Fibroblast of skin of left biceps (primary cell): ENCODE measurements at places on chromosomes 13 and 19.

- DNase-seq = no peak
Observed at GRCh38 chr19:45660636-45661035, 7.4 kb upstream of the GIPR start.

DNA sequence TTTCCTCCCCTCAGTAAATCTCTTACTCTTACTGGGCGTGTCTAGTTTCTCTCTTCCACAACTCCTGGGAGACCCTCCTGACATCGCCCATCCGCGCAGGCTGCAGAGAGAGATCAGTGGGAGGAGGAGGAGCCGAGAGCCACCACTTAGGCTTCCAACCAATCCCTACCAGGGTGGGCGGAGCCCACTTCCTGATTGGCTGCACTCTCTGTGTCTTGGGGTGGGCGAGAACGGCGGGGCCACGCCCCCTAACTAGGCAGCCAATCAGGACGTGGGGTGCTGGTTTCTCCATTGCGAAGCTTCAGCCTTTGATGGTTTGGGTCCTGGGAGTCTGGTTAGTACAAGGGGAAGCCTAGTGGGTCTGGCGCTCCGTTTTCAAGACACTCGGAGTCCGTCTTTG lies at the start of gene PMIS2:
Gene PMIS2 (plus strand): TSS at position 326 of the 400 bp plus-strand sequence. CDS start 87 bp downstream, outside the sequence.
- no peak for DNase-seq

DNA sequence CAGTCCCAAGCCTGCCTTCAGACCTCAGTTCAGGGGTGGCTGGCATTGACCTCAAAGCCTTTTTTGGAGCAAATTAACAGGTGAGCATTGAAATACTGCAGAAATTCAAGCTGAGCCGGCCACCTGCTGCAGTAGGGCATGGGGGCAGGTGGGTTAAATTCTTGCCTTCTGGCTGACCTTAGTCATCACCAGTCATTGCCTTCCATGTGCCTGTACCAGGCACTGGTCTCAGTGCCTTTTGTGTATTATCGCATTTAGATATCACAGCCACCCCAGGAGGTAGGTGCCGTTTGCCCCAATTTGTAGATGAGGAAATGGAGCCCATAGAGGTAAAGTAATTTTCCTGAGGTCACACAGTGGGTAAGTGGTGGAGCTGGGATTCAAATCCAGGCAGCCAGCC lies 7.2 kb downstream of the PPP1R37 start:
- DNase-seq = no peak

DNA sequence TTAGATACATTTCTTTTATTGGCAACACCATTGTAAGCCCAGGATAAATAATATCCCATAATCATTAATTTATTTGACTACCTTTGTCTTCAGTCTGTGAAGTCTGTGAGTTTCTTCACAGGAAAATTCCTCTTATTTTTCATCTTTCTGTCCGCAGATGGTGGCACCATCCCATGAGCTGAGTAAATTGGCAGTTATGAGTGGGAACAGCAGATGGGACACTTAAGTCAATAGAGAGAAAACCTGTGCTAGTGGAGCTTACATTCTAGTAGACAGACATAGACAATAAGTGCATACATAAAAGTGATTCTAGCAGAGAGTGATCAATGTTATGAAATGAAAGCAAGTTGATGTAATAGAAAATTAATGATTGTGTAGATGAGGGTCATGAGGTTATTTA lies 638.2 kb upstream of the MIR17HG start:
- DNase-seq = no peak

DNA sequence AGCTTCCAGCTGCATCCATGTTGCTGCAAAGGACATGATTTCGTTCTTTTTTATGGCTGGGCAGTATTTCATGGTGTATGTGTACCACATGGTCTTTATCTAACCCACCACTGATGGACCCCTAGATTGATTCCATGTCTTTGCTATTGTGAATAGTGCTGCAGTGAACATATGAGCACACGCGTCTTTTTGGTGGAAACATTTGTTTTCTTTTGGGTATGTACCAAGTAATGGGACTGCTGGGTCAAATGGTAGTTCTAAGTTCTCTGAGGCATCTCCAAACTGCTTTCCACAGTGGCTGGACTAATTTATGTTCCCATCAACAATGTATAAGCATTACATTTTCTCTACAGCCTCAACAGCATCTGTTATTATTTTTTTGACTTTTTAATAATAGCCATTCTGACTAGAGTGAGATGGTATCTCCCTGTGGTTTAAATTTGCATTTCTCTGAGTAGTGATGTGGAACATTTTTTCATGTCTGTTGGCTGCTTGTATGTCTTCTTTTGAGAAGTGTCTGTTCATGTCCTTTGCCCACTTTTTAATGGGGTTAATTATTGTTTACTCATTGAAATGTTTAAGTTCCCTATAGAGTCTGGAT lies 6.8 kb upstream of the UBE2L5 start:
- no peak for DNase-seq

DNA sequence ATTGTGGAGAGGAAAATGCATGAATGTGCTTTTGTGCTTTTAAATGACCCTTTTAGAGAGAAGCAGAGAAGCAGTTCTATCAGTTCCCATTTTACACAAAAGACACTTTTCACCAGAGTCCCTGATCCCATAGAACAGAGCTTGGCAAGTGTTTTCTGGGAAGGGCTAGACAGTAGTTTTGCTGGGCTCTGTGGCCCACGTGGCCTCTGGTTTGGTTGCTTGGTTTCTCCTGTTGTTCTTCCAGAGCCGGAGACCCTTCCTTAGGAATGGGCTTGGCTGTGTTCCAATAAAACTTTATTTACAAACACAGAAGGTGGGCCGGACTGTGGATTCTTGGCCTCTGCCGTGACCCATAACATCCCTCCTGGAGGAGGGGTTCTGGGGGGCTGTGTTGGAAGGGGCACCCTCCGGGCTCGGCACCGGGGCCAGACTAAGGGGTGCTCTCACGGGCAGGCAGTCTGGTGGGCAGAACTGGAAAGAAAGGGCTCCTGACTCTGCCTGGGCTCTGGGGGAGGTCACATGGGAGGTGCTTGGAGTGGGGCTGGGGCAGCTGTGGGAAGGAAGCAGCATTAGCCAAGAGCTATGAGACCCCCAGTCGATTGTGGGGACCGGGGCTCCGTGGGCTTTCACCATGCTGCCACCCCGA lies 3.2 kb downstream of the SPPL2B start:
- DNase-seq = no peak

DNA sequence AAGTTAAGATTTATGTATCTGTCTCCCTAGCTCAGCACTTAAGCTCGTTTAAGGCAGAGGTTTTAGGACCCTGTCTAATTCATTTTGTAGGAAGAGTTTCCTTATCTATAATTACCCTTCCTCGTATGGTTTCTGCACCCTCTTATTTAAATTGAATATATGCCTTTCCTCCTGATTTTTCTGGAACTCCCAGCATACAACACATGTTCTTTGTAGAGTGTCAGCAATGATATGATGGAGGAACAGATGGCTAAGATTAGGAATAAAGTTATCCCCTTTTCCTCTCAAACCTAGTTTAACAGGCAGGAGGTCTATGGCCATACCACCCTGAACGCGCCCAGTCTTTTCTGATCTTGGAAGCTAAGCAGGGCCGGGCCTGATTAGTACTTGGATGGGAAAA lies 359.5 kb downstream of the PCDH17 start:
- no peak for DNase-seq

DNA sequence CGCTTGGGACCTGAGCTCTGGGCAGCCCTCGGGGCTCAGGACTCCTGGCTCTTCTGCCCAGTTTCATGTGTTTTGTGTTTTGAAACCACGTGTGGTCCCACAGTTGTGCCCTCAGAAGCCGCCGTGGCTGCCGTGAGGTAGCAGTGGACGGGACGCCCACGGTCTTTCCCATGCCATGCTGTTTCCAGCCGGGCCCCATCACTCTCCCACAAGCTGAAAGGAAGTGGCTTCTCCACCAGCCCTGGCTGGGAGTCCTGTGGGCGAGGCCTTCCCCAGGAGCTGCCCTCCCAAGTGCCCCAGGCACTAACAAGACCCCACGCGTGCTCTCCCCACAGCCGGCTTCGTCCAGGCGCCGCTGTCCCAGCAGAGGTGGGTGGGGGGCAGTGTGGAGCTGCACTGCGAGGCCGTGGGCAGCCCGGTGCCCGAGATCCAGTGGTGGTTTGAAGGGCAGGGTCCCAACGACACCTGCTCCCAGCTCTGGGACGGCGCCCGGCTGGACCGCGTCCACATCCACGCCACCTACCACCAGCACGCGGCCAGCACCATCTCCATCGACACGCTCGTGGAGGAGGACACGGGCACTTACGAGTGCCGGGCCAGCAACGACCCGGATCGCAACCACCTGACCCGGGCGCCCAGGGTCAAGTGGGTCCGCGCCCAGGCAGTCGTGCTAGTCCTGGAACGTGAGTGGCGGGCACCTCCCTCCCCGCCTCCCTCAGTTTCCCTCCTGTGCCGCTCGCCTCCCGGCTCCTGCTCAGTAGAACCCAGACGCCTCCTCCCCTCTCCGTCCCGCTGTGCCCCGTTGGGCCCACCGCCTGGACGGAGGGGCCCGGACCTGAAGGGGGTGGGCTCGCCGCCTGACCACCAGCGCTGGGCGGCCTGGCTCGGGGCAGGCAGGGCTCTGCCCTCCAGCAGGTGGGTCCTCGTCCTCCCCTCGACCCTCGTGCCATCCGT lies 5.3 kb downstream of the BSG start:
- no peak for DNase-seq

DNA sequence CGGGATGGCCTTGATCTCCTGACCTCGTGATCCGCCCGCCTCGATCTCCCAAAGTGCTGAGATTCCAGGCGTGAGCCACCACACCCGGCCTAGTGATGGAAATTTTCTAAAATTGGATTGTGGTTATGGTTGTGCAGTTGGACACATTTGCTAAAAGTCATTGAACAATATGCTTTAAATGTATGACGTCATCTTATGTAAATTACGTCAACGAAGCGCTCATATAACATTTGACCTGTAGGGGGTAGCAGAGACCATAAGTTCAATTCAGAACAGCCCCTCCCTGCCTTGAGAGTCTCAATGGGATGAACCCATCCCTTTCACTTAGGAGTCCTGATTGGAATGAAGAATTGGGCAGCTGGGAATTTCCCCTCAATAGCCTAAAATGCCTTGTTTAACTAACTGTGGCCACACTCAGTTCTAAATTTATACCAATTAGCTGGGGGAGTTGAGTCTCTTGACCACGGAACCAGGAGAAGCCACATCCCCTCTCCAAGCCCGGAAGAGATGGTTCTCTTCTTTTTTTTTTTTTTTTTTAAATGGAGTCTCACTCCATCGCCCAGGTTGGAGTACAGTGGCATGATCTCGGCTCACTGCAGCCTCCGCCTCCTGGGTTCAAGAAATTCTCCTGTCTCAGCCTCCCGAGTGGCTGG lies 15.2 kb upstream of the TLE6 start:
- DNase-seq = peak; percentile 77

- no peak for DNase-seq
Observed at GRCh38 chr13:29594710-29595379, 643 bp downstream of the SLC7A1 start.

DNA sequence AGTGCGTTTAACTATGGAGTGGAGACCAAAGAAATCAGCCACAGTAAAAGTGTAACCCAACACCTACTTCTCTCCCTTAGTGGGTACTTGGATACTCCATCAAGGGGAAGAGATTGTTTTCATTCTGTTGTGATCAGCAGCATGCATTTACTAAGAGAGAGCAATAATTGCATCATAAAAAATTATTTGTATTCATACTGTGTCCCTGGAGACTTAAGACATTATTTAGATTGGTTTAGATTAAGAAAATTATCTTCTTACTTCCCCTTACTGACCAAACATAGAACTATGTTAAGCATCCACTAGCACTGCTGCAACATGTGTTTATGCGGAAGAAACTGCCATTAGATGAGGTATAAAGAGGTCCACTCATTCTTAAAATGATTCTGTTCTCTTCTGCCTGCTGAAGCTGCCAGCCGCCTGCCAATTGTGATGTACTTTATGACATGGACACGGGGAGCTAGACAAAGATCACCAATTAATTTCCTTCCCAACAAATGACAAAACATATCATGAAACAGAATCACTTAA lies 738.5 kb downstream of the DIAPH3 start:
- DNase-seq = peak; percentile 61
